ENCODE measurements at places on chromosomes 6 and 20.

DNA sequence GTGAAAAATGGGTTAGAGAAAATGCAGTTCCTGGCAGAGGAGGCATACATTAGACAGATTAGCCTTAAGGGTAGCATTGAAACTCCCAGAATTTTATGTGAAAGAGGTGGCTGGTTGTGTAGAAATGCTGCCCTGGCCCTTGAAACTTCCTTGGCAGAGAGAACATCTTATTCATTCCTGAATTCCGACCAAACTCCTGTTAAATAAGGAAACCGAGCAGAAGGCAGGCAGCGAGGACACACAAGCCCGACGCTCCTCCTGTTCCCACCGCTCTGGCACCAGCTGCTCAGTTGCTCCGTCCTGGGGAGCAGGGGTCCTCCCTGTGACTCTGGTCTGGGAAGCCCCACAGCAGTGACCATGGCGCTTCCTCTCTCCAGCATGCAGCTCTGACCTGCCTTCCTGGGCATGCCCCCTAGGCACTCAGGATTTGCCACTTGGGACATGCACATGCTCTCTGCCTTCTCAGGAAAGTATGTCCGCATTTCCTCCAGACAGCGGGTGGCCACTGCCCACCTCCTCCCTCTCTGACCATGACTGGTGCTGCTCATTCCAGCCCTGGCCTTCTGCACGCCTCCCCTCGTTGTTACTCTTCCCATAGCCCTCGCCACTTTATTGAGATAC lies 35.2 kb upstream of the CLDN20 start:
- peaks cover 9% of the 10 kb centered on the region for H3K36me3 ChIP-seq
- H3K27ac ChIP-seq = no peak overlapping the region
- DNase-seq = no peak

DNA sequence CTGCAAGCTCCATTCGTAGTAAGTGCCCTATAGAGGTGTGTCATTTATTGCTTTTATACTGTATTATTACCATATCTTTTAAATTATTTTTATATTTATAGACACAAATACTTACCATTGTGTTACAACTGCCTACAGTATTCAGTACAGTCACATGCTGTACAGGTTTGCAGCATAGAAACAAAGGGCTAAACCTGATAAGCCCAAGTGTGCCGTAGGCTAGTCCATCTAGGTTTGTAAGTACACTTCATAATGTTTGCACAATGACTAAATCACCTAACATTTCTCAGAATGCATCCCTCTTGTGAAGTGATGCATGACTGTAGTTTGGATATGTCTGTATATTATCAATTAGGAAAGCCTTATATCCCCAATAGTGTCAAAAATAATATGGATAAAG lies 122.8 kb downstream of the CLVS2 start:
- DNase-seq = peak; percentile 21
- H3K4me3 ChIP-seq = no peak overlapping the region
- no peaks in the 10 kb centered on the region for H3K27me3 ChIP-seq
- H3K36me3 ChIP-seq = no peaks in the 10 kb centered on the region
- H3K27ac ChIP-seq = no peak overlapping the region

GRCh38 chr6:120108061-120108795 lies 758.7 kb upstream of the MAN1A1 start:
- no peaks in the 10 kb centered on the region for H3K4me1 ChIP-seq
- no peaks in the 10 kb centered on the region for H3K27me3 ChIP-seq
- no peak overlapping the region for H3K27ac ChIP-seq
- DNase-seq = no peak
- no peaks in the 10 kb centered on the region for H3K36me3 ChIP-seq

DNA sequence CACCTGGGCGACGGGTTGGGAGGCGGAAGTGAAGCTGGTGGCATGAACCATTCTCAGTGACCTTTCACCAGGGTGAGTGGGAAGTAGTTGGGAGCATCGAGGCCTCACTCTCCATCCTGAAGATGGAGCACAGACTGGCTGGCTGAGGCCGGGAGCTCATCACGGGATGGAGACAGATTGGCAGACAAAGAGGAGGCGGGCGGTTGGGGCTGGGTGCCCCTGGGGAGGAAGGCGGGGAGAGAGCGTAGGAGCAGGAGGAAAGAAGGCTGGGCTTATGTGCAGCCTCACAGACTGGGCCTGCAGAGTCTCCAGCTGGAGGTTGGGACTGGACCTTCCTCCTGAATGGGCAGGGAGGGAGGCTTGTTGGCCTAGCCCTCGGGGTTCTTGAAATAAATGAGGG lies 44.2 kb upstream of the SCRT2 start:
- H3K27me3 ChIP-seq = peaks cover 10% of the 10 kb centered on the region
- no peak overlapping the region for H3K4me3 ChIP-seq
- H3K4me1 ChIP-seq = no peaks in the 10 kb centered on the region
- DNase-seq = no peak
- H3K27ac ChIP-seq = no peak overlapping the region

- no peak overlapping the region for H3K27ac ChIP-seq
- no peaks in the 10 kb centered on the region for H3K27me3 ChIP-seq
- peaks cover 7% of the 10 kb centered on the region for H3K36me3 ChIP-seq
- DNase-seq = no peak
- H3K4me3 ChIP-seq = no peak overlapping the region
- H3K4me1 ChIP-seq = no peaks in the 10 kb centered on the region
Measured at GRCh38 chr20:13494019-13494418, 144.7 kb downstream of the TASP1 start.

- no peak overlapping the region for H3K27ac ChIP-seq
- DNase-seq = no peak
- H3K4me3 ChIP-seq = no peak overlapping the region
- H3K4me1 ChIP-seq = no peaks in the 10 kb centered on the region
Measured at GRCh38 chr20:38889792-38890496, 36.3 kb upstream of the FAM83D start.

DNA sequence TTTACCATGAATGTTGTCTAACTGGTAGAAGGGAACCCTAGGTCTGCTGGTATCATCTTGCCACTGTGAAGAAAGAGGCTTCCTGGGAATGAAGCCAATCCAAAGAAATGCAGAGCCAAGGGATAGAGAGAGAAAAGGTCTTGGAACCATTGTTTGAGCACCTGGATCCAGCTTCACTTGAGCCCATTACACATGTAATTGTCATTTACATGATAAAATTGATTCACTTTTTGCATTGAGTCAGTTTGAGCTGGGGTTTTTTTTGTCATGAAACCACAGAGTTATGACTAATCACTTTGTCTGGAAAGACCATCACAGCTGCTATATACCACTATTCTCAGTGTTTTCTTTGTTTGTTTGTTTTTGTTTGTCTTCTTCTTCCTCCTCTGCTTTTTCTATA lies 112.3 kb downstream of the CBLN4 start:
- no peaks in the 10 kb centered on the region for H3K36me3 ChIP-seq
- no peak for DNase-seq
- H3K27me3 ChIP-seq = peaks cover 2% of the 10 kb centered on the region

GRCh38 chr20:19815553-19815991 lies 57.5 kb downstream of the RIN2 start:
- no peaks in the 10 kb centered on the region for H3K36me3 ChIP-seq
- DNase-seq = no peak
- H3K4me1 ChIP-seq = no peaks in the 10 kb centered on the region
- no peak overlapping the region for H3K27ac ChIP-seq

DNA sequence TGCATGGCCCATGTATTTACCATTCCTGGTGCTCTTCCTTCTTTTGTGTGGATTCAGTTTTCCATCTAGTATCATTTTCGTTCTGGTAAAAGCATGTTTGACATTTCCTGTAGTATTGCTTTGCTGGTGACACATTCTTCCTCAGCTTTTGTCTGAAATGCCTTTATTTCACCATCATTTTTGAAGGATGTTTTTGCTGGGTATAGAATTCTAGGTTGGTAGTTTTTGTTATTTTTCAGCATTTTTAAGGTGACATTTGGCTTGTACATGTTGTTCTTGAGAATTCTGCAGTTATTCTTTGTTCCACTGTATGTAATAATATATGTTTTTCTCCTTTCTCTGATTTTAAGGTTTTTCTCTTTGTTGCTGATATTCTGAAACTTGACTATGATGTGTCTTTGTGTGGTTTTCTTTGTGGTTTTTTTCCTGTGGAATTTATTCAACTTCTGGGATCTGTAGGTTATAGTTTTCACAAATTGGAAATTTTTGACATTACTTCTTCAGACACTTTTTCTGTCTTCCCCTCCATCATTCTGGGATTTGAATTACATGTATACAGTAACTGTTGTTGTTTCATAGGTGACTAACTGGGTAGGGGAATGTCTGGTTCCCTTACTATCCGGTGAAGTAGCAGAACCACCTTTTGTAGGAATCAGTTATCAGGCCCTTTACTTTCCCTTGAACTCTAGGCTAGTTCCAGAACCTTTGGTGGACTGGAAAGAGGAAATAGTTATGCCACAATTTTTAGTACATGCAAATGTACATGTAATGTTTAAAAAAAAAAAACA lies 30.2 kb downstream of the SNX9 start:
- H3K4me3 ChIP-seq = no peak overlapping the region
- no peaks in the 10 kb centered on the region for H3K27me3 ChIP-seq
- peaks cover 4% of the 10 kb centered on the region for H3K4me1 ChIP-seq

GRCh38 chr6:133353061-133353460 lies 111.9 kb downstream of the EYA4 start:
- no peak overlapping the region for H3K4me3 ChIP-seq
- no peaks in the 10 kb centered on the region for H3K27me3 ChIP-seq
- no peak for DNase-seq
- H3K4me1 ChIP-seq = no peaks in the 10 kb centered on the region
- H3K36me3 ChIP-seq = no peaks in the 10 kb centered on the region
- no peak overlapping the region for H3K27ac ChIP-seq

DNA sequence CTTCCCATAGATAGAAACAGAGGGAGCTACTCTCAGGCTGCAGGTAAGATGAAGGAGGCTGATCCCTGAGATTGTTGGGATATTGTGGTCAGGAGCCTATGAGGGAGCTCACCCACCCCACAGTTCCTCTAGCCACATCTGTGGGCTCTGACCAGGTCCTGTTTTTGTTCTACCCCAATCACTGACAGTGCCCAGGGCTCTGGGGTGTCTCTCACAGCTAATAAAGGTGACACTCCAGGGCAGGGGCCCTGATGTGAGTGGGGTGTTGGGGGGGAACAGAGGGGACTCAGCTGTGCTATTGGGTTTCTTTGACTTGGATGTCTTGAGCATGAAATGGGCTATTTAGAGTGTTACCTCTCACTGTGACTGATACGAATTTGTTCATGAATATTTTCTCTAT lies 2.8 kb downstream of the HLA-F start:
- DNase-seq = no peak
- no peak overlapping the region for H3K27ac ChIP-seq
- no peak overlapping the region for H3K4me3 ChIP-seq
- H3K4me1 ChIP-seq = no peaks in the 10 kb centered on the region
- H3K36me3 ChIP-seq = peaks cover 14% of the 10 kb centered on the region
- no peaks in the 10 kb centered on the region for H3K27me3 ChIP-seq

- no peaks in the 10 kb centered on the region for H3K36me3 ChIP-seq
- no peak for DNase-seq
- H3K27me3 ChIP-seq = no peaks in the 10 kb centered on the region
- no peak overlapping the region for H3K4me3 ChIP-seq
- H3K27ac ChIP-seq = no peak overlapping the region
Measured at GRCh38 chr6:50096296-50096695, 46.6 kb upstream of the DEFB112 start.

GRCh38 chr6:168368936-168369335 lies 49.4 kb upstream of the DACT2 start:
- no peak for DNase-seq
- H3K4me3 ChIP-seq = no peak overlapping the region
- H3K36me3 ChIP-seq = no peaks in the 10 kb centered on the region
- no peaks in the 10 kb centered on the region for H3K27me3 ChIP-seq
- no peak overlapping the region for H3K27ac ChIP-seq

GRCh38 chr6:145895802-145896201 lies 68.4 kb downstream of the SHPRH start:
- H3K4me1 ChIP-seq = no peaks in the 10 kb centered on the region
- H3K4me3 ChIP-seq = no peak overlapping the region
- H3K27ac ChIP-seq = no peak overlapping the region
- no peak for DNase-seq
- H3K36me3 ChIP-seq = peaks cover 10% of the 10 kb centered on the region

- H3K27me3 ChIP-seq = peaks cover 6% of the 10 kb centered on the region
- no peak overlapping the region for H3K4me3 ChIP-seq
- no peaks in the 10 kb centered on the region for H3K4me1 ChIP-seq
- no peak overlapping the region for H3K27ac ChIP-seq
Measured at GRCh38 chr20:57020364-57020763, 246.1 kb downstream of the BMP7 start.

GRCh38 chr20:18686696-18687095 lies 98.8 kb downstream of the DTD1 start:
- H3K27me3 ChIP-seq = no peaks in the 10 kb centered on the region
- H3K4me3 ChIP-seq = no peak overlapping the region
- H3K4me1 ChIP-seq = no peaks in the 10 kb centered on the region
- H3K36me3 ChIP-seq = no peaks in the 10 kb centered on the region
- no peak for DNase-seq
- H3K27ac ChIP-seq = no peak overlapping the region

- no peaks in the 10 kb centered on the region for H3K36me3 ChIP-seq
- H3K27me3 ChIP-seq = peaks cover 32% of the 10 kb centered on the region
- DNase-seq = no peak
- H3K4me1 ChIP-seq = no peaks in the 10 kb centered on the region
- no peak overlapping the region for H3K27ac ChIP-seq
Measured at GRCh38 chr20:661474-662270, 8.7 kb upstream of the SRXN1 start.

DNA sequence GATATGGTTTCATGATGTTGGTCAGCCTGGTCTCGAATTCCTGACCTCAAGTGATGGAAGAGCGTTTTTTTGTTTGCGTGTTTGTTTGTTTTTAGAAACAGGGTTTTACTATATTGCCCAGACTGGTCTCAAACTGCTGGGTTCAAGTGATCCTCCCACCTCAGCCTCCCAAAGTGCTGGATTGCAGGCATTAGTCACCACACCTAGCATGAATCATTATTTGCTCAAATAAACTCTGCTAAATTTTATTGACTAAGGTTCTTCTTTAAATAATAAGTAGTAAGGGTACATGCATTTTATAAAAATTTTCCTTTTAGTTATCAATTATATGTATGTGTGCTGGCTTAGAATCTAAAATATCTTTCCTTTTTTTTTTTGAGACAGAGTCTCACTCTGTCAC lies 52.9 kb downstream of the ZBTB9 start:
- H3K27ac ChIP-seq = no peak overlapping the region
- H3K36me3 ChIP-seq = no peaks in the 10 kb centered on the region
- no peaks in the 10 kb centered on the region for H3K27me3 ChIP-seq
- H3K4me1 ChIP-seq = no peaks in the 10 kb centered on the region

DNA sequence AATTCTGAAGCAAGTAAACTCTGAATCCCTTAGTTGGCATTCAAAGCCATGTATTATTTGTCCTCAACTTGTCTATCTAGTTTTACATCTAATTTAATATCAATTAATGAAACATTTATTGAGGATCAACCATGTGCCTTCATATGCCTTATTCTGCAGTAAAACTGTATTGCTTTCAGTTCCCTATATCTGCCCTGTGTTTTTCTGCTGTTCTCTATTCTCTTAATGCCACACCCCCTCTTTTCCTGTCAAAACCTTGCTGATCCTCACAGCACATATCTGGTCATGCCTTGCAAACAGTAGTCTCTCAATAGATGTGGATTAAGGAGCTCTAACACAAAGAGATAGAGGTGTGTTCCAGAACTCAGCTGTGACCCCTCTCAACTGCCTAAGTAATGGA lies 2.0 kb downstream of the FIG4 start:
- no peaks in the 10 kb centered on the region for H3K36me3 ChIP-seq
- no peak overlapping the region for H3K4me3 ChIP-seq
- H3K27me3 ChIP-seq = no peaks in the 10 kb centered on the region
- DNase-seq = no peak
- no peak overlapping the region for H3K27ac ChIP-seq
- no peaks in the 10 kb centered on the region for H3K4me1 ChIP-seq

- no peak for DNase-seq
- no peaks in the 10 kb centered on the region for H3K36me3 ChIP-seq
- H3K27me3 ChIP-seq = no peaks in the 10 kb centered on the region
- H3K4me3 ChIP-seq = no peak overlapping the region
- no peak overlapping the region for H3K27ac ChIP-seq
Measured at GRCh38 chr6:71279740-71280139, 8.9 kb upstream of the OGFRL1 start.
